ENCODE measurements at places on chromosomes 2 and 18.

GRCh38 chr2:204293884-204294747 lies 251.2 kb upstream of the PARD3B start:
- no peak for DNase-seq

DNA sequence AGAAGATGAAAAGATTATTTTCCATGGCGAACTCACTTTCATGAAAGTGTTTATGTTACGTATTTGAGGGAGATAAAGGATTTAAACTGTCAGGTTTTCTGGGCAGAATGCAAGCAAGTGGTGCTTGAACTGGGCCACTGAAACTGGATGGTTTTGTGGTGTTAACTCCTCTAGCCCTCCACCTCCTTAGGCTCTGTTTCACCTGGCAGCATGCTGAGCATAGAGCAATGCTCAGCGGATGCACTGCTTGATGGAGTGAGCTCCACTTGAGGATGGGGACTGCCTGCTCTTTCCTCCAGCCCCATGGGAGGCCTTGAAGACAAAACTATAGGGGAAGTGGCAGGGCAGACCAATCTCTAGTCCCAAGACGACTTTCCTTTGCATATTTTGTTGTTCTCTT lies 345.8 kb downstream of the TDRD15 start:
- DNase-seq, result no peak

DNA sequence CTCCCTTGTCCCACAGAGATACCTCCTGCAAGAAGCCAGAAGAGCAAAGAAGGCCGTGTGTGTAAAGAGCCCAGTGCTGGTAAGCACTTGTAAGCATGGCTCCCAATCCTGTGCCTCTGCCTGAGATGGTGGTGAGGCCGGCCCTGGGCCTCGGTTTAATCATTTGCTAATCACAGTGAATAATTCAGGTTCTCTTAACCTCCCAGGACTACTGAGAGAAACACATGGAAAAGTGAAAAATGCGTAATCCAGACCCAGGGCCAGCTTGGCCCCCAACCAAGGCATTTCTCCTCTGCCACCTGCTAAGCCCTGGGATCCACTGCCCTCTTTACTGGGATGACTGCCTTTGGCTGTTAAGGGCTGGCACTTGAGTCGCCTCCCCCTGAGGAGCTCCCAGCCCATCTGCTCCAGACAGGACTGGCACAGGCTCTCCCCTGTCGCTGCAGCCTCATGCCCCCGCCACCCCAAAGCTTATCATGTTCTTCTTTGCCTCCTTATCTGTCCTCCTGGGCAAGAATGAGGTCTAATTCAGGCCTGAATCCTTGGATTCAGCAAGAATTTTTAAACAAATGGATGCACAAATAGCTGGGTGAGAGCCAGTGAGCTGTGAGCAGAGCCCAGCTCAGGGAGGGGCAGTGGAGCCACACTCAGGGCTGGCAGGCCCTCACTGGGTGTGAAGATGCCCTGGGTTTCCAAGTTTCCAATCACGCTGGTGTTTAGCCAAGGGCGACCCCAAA lies 193.9 kb upstream of the HS6ST1 start:
- no peak for DNase-seq

DNA sequence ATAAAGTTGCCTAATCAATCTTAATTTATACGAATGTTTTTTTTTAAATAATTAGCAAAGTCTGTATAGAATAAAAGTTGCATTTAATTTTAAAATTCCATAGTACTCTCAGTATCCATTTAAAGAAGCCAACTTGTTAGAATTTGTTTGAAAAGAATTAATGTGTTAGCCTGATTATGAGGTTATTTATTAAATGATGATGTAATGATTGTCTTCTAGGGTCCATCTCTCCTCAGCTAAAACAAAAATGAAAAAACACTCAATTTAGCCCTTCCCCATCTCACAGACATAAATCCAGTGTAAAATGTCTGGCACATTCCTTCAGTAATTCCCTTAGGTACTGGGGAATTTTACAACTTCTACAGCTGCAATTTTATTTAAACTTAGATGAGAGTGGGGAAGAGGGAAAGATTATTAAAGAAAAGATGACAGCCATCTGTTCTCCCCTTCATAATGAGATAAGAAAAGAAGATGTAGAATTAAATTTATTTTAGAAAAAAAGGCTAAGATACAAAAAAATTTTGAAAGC lies 68.6 kb downstream of the BARD1 start:
- no peak for DNase-seq

DNA sequence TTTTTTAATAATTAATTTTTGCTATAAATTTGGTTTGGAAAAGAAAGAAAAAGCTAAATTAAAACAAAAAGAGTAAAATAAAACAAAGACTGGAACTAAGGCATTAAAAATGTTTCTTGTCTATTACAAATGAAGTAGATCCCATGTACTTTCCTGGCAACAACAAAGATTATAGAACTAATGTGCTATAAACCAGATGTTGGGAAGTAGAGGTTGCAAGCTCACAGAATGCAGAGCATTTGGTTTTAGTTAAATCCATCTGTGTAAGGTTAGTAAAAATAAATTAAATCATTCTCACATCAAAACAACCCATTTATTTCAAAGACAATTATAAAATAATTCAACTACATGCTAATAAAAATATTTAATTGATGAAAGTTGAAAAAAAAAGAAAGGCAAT lies 157.2 kb upstream of the ZC3H15 start:
- DNase-seq, result no peak

DNA sequence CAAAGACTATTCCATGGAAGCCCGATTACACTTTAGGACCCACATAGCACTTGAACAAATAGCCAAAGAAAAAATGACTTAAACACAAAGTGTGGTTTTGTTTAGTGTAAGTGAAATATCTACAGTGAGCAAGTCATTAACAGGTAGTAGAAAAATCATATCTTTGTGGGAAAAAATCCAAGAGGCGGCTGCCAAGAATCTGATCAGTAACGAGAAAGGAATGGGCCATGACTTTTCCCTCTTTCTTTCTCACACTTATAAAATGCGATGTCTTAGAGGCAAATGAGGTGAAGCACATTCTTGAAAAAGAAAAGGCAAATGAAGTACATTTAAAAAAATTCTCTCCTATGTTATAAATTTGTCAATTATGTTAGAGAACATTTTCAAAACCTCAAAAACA lies 12.9 kb upstream of the GEMIN6 start:
- DNase-seq, result no peak

GRCh38 chr18:59604877-59605276 lies 92.3 kb downstream of the CCBE1 start:
- DNase-seq, result no peak

All from left renal cortex interstitium (tissue), 4 donors.